ENCODE measurements at places on chromosomes 16 and 17.

DNA sequence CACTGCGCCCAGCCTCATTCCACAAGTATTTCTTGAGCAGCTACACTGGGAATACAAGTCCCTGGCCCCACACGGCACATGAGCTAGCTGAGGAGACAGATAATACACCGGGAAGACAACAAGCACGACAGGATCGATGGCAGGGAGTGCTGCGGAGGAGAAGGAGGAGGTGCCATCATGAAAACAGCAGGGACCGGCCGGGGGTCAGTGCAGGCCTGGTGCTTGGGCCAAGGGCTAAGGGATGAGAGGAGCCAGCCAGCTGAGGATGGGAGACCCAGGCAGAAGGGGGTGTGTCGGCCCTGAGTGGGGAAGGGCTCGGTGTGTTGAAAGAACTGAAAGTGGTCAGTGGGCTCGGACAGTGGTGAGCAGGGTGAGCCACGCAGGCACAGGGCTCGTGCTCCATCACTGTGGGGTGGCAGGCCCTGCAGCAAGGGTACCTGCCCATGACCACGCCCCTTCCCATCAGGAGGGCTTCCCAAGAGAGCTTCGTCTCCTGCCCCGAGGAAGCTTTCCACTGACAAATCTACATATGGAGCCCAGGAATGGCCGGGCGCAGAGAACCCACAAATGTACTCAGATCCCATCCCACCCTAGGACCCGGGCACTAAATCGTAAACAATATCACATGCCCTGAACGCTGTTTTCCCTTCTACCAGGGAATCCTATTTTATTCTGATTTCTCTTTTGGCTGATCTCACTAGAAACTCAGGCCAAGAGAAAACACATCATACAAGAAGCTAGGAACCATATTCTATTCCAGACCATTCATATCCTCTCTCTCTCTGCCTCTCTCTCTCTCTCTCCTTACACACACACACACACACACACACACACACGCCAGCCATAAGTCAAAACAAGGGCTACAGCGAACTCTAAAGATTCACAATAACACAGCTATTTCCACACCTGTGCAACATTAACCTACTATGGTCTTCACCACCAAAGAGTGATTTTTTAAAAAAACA lies 50.7 kb upstream of the TNRC6C start:
- no peak for DNase-seq

DNA sequence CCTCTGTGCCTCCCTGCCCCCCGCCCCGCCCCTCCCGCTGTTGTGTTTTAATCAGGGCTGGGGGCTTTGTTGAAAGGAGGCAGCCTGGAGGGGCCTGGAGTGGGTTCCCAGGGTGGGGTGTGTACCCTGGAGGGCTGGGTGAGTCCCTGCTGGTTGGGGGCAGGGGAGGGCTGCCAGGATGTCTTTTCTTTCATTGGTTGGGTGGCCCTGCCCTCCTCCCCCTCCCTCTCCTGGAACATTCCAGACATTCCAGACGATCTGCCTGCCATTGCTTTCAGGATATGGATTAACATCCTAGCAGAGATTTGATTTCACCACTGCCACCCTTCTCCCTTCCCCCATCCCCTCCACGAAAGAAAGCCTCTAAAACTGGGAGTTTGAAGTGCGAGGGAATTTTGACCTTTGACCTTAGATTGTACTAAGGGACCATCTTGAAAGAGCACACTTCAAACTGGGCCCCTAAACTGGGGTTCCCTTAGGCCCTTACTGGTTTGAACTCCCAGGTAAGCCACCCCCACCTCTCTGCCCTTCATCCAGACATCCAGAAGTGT lies 25.3 kb downstream of the IGF2BP1 start:
- no peak for DNase-seq

DNA sequence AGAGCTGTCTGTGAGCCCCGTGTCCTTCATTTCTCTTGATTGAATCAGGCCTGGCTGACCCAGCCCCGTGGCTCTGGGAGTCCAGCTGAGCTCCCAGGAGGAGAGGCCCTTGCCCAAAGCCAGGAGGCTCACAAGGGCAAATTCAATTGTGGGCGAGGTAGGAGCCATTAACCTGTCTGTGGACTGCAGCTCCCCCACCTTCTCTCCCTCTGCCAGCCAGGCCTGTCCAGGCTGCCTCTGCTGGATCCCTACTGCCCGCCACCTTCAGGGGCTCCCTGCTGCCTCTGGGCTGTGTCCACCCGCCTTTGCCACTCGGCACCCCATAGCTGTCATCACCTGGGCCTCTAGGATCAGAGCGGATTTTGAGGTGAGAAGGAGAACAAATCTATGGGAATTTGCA lies 61.9 kb downstream of the RTN4RL1 start:
- DNase-seq, result no peak

DNA sequence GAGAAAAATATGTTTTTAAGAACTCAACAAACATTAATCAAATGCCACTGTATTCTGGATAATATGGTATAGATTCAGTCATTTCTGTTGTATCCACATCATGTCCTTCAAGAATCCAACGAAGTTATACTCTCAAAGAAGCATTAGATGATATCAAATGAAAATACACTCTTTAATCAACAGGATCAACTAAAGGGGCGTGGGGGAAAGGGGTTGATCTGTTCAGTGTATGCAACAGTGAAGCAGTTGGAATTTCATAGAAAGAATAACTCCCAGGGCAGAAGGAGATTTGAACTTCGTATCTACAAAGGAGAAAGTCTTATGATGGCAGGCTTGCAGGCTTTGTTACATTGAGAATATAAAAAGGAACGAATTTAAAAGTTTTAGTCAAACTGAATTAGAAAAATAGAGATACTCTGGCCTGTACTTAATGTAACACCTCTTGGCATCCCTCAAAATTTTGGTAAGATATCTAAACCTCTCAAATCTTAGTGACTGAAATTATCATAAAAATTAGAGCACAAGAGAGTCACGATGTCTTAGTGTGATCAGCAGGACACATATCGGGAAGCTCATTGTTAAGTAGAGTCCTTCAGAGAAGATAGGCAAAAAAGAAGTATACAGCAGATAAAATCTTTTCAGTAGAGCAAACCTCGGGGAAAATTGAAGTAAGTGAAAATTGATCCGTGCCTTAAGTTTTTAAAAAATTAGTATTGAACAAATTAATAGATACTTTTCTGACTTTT lies 431.4 kb downstream of the KCNJ18 start:
- no peak for DNase-seq

DNA sequence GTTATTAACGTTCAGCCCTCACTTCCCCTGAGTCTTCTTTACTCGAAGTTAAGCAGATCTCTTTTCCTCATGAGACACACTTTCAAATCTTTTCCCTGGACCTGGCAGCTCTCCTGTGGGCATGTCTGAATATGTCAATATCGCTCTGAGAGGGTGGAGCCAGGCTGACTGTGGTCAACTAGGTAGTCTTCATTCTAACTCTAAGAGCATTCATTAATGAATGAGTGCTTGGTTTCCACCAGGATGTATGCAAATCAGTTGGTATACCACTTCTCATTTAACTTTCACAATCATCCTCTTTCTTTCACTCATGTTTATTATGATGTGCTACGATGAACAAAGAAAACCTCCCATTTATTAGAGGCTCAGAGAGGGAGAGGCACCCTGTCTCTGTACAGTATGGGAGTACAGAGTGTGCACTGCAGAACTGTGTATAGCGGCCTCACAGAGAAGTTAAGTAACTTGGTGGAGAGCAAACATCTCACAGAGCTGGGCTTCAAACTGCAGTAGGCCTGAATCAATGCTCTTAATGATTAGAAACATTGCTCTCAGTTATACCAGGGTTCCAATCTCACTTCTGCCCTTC lies 39.9 kb downstream of the OTOA start:
- no peak for DNase-seq

DNA sequence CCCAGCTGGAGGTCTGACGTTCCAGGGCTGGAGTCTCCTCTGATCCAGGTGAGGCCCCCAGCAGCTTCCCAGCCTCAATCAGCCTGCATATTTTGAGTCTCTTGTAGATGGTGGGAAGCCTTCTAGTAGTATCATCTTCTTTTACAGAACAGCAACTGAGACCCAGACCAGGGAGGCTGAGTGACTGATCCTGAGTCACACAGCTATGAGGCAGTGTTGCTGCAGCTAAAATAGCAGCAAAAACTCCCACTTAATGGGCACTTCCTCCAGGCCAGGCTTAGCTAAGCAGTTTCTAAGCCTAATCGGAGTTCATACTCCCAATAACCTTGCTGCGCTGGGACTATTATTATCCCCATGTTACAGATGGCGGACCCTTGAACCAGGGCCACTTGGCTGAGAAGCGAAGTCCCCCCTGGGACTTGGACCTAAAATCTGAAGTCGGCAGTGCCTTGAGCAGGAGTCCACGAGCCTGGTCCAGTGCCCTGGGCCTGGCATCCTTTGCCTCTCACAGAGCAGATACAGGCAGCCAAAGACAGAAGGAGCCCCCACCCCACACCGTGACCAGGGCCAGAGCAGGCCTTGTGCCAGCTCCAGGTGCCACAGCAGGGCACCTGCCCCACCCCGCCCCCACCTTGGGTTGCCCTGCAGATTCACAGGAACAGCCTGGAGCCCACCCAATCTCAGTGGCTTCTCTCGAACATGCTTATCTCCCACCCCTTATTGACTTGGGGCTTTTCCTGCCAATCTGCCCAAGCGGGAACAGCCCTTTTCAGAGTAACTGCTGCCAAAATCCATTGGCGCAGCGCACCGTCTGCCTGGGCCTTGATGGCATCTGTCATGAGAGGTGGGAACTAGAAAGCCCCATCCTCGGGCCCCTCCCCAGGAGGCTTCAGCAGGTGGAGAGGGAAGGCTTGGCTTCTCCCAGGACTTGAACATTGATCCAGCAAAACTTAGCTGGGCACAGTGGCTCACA lies 65.1 kb downstream of the SOCS1 start:
- DNase-seq, result no peak

DNA sequence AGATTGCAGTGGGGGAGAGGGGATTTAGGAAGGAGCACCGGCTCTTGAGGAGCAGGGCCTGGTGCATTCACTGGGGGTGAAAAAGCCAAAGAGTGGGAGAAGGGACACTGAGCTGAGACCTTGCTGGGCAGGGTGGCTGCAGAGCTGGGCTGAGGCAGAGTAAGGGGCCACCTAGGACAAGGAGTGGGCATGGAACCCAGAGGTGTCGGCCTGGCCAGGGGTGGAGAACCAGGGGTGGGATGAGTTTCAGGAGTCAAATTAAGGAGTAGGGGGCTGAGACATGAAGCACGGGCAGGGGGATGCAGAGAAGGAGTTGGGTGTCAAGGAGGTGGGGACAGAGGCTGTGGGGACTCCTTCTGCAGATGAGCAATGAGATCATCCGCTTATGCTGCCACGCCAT lies 20.1 kb downstream of the DNAH2 start:
- no peak for DNase-seq

DNA sequence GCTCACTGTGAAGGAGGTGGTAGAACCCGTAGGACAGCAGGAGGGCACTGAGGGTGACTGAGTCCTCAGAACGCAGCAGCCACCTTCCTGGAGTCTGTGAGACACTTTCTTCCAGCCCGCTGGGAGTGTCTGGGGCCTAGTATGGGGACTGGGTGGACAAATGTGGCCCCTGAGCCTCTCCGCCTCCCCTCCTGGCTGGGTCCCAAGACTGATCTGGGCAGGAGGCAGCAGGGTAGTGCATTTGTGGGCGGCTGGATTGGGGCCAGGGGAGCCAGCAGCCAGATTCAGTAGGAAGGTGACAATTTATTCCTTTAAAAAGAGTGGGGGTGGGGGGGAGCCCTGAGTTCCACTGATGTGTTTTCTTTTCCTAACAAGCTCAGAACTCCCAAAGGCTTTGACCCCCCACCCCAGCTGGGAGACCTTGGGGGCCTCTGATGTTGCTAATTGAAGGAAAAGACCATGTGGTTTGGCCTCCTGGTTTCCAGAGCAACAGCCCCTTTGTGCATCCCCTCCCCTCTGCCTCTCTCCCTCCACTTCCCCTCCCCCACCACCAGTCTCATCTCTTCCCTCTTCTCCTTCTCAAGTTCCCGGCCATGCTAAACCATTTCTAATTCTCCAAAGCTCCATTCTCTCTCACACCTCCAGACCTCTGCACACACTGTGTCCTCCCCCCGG lies 4.4 kb downstream of the CLEC19A start:
- no peak for DNase-seq

- no peak for DNase-seq
Measured at GRCh38 chr16:17222871-17223401, 247.8 kb downstream of the XYLT1 start.

DNA sequence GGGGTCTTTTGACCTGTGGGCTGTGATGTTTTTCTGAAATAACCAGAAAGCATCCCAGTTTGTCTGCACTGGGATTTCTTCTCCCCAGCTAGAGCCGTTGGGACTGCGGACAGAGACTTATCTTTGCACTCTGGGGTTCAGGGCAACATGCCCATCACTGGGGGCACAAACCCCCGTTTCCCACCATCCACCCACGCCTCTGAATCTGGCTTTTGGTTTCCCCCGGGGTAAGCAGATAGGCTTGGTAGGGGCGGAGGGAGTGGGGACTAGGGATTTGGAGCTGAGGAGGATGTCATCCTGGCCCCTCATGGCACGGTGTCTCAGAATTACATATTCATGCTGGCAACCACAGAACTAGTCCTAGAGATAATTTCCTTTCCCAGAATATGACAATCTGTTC lies 68.6 kb downstream of the CCDC182 start:
- no peak for DNase-seq

DNA sequence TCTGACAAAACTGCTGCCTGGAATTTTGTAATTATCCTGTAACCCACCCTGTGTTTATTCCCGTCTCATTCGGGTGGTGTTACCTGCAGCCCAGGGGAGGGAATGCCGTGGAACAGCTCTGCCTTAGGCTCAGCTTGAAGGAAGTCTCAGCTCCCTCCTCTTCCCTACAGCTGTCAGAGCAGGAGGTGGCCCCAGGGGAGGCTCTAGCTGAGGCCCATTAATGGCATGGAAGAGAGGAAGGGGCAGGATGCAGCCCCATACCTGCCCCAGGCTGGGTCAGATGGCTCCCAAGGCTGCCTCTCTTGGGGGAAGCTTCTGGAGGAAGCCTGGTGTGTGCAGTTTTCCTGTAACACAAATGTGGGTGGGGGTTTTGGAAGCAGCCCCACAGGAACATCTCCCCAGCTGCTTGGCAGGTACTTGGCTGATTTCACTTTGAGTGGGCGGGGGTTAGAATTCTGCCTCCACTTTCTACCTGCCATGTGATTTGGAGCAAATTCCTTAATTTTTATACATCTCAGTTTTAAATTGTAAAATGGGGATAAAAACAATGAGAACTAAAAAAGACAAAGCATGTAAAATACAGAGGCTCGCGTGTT lies 103.9 kb downstream of the MGAT5B start:
- no peak for DNase-seq

GRCh38 chr17:82374626-82375331 lies 3.2 kb downstream of the UTS2R start:
- DNase-seq, result no peak

Data from activated CD8-positive, alpha-beta memory T cell treated with anti-CD3 and anti-CD28 coated beads, Interleukin-2, amount 50 U/mL, for 4 hours (primary cell).